ENCODE measurements at places on chromosomes 6 and 20.

GRCh38 chr6:160101277-160102205 is 20.1 kb upstream of the SLC22A1 start:
- DNase-seq: no peak

- no peak for DNase-seq
Observed at GRCh38 chr20:43237651-43238168, 48.0 kb upstream of the PTPRT start.

- peak; percentile 73 for DNase-seq
Observed at GRCh38 chr6:31203345-31203979, 33.0 kb upstream of the POU5F1 start.

DNA sequence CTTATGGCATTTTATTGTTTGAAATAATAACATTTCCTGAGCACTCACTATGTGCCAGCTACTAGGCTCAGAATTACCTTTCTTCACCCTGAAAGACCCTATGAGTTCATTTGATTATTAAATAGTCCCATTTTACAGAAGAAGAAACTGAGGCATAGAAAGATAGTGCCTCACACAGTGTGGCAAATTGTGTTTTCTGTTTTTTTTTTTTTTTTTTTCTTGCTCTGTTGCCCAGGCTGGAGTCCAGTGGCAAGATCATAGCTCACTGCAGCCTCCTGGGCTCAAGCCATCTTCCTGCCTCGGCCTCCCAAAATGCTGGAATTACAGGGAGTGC is 59.7 kb upstream of the PTPN1 start:
- DNase-seq: no peak

- DNase-seq: no peak
Observed at GRCh38 chr6:37531026-37531425, 31.3 kb upstream of the CCDC167 start.

- no peak for DNase-seq
Observed at GRCh38 chr6:138562691-138563090, 63.4 kb upstream of the NHSL1 start.

- peak; percentile 58 for DNase-seq
Observed at GRCh38 chr6:21587179-21587960, 6.2 kb upstream of the SOX4 start.

GRCh38 chr20:32496811-32497533 is 88.2 kb downstream of the NOL4L start:
- no peak for DNase-seq

DNA sequence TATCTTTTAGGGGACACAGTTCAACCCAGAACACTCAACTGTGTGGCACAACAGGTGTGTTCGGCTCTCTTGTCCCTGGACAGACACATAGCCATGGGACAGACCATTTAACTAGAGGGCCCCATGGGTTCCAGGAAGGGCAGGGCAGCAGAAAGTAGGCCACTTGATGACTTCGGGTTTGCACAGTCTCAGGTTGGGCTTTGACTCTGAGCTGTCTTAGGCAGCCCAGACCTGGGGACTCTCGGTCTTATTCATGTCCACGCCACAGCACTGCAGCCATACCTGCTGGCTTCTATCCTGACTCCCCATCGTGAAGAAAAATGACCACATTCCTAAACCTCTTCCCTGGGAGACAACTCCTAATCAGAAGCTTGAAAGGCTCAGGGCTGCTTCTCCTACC is 146.1 kb upstream of the AKAP12 start:
- no peak for DNase-seq

GRCh38 chr6:158766621-158767455 is 52.3 kb downstream of the EZR start:
- DNase-seq: no peak

DNA sequence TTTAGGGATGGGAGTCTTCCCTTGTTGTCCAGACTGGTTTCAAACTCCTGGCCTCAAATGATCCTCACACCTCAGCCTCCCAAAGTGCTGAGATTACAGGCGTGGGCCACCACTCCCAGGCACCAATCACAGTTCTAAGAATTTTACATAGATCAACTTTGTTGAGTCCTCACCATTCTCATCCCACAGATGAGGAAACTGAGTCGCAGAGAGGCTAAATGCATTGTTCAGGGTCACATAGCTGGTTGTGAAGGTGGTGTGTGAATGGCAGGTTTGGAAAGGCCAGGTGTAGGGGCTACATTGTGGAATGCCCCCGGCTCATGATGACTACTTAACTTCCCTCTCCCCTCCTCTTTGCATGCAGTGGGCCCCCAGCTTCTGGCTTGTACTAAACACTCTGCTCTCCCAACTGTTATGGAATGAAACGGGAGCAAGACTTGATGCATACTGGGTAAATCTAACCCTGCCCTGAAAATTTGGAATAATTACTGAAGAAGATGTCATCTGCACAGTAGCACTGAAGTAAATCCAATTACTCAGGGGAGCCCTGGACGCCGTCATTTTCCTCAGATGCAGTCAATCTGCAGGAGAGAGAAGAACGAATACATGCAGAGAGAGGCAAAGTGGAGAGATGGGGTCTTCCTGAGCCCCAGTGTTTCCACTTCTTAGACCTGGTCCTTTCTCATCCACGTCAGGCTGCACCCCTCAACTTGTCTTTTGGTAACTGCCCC is 102.3 kb upstream of the ZNF217 start:
- no peak for DNase-seq

DNA sequence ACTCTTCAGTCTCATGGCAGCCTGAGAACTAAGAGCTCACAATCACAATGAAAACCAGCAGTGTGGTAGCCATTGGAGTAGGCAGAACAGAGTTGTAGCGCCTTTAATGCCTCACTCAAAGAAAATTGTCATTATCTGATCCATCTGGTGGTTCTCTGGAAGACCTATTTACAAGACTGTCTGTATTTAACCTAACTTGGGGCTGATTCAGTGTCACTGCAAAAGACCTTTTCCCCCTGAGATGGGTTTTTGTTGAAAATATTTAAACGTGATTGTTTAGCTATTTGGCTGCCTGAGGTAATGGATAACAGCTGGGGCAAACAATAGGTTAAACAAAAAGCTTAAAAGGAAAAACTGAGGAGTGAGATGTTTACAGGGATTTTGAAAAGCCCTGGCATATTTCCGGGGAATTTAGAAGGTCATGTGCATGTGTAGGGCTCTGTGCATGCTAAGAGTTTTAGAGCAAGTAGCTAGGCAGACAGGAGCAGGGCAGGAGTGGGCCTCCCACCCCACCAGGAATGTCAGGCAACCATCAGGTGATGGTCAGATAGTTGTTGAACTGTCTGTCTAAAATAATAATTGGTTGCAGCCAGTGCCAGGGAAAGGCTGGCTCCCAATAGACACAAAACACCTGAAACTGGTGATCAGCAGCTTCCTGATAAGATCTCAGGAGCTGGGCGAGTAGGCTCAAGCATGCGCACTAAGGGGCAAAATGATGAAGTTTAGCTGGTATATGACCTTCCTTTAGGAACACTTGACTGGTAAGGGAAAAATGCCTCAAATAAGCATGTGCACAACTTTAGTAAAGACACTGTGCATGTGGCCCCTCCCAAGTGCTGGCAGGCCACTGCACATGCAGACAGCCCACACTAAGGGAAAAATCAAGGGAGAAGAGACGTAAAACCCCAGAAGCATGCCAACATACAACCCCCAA is 70.8 kb upstream of the AKIRIN2 start:
- DNase-seq: no peak

DNA sequence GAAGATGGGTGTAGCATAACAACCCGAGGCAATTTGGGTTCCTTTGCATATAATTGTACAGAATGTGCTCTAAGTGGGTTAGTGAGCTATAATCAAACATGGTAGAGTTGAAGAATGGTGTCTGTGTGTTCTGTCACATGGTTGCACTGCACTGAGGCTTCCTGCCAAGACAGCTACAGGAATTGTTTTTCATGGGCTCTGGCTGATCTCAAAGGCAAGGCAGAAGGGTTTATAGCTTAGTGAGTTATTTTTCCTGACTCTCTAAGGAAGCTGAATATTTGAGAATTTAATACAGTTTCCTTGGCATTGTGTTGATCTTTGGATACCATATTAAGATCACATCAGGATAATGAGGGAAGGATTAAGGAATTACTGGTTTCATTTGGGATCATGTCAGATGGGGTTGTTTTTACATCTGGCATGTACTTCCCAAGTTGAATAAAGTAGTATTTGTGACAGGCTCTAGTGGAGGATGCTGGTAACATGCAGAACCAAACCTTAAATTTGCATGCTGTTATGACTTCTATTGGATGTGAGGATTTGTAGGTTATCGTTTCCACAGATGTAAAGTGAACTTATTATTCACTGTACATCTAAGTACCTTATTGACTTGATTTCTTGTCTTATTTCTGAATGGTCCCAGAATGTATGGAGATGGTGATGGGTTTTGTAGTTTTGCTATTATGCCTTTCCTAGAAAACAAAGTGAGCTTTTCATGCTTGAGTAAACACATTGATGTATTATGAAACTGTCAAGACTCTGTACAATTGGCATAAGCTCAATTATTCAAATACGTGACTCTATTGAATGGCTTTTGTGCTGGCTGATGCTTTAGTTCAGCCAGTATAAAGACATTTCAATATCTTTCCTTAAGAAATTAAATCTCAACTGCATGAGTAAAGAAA is 43.3 kb downstream of the LRRC1 start:
- DNase-seq: no peak

Data from kidney capillary endothelial cell (primary cell).